Naive thymus-derived CD8-positive, alpha-beta T cell (primary cell): ENCODE measurements at places on chromosomes 11 and 22.

GRCh38 chr11:110897035-110897434 lies 184.8 kb upstream of the ARHGAP20 start:
- H3K27me3 ChIP-seq = peaks cover 3% of the 10 kb centered on the region
- no peaks in the 10 kb centered on the region for H3K36me3 ChIP-seq
- no peaks in the 10 kb centered on the region for H3K4me1 ChIP-seq
- no peak overlapping the region for H3K4me3 ChIP-seq

GRCh38 chr11:82701847-82702520 lies 31.7 kb downstream of the FAM181B start:
- H3K4me3 ChIP-seq = no peak overlapping the region
- no peaks in the 10 kb centered on the region for H3K4me1 ChIP-seq
- no peak overlapping the region for H3K27ac ChIP-seq

DNA sequence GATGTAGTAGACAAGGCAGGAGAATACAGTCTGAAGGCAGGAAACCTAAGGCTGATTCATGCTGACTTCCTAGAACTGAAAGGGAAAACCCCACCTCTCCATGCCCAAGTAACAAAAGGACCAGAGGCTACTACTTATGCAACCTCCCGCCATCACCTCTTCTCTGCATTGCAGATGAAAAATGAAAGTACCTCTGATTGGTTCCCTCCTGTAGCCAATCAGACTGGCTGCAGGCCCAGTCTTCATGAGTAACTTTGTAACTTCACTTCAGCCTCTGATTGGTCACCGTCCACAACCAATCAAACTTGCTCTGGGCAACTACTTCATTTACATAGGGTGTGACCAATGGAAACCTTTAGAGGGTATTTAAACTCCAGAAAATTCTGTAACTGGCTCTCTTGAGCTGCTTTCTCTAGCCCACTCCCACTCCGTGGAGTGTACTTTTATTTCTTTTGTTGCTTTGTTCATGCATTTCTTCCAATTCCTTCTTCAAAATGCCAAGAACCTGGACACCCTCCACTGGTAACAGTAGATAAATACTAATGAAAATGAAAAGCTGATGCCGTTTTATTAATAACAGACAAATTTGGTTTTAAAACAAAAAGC lies 5.2 kb upstream of the MAP6 start:
- no peak overlapping the region for H3K4me3 ChIP-seq
- H3K36me3 ChIP-seq = no peaks in the 10 kb centered on the region
- peaks cover 31% of the 10 kb centered on the region for H3K27me3 ChIP-seq

DNA sequence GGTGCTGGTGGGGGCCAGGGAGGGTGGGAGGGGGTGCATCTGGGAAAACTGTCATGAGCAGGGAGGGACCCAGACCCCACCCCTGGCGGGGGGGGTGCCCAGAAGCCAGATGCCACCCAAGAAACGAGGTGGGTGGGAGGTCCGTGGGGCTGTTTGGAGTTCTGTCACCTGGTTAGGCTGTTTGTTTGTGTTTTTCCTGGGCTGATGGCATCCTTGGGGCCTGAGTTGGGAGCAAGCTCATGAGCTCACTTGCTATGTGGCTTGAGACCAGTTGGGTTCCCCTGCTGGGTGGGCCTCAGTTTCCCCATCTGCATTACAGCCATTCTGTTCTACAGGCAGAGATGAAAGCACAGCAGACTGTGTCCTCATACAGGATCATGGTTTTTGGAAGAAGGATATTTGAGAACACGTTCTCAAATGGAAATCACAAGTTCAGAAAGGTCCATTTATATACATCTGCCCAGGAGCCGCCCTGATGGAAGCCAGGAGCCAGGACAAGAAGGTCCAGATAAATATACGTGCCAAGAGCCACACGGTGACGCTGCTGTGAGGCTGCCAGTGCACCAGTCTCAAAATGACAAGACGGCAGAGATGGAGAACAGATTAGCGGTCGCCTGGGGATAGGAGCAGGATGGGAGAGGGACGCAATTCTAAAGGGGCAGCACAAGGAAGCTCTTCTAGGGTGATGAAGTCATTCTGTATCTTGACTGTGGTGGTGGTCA lies 312.9 kb downstream of the MN1 start:
- H3K27ac ChIP-seq = no peak overlapping the region
- H3K27me3 ChIP-seq = peaks cover 1% of the 10 kb centered on the region
- no peak for DNase-seq
- H3K4me3 ChIP-seq = no peak overlapping the region

GRCh38 chr11:15275141-15275540 lies 160.4 kb downstream of the INSC start:
- no peak overlapping the region for H3K27ac ChIP-seq
- H3K36me3 ChIP-seq = no peaks in the 10 kb centered on the region
- no peaks in the 10 kb centered on the region for H3K4me1 ChIP-seq
- H3K27me3 ChIP-seq = peaks cover 26% of the 10 kb centered on the region
- no peak for DNase-seq
- no peak overlapping the region for H3K4me3 ChIP-seq

GRCh38 chr22:21952586-21953571 lies at the start of gene PPM1F:
TSS of gene PPM1F (minus strand) at chr22:21952848. CDS start at chr22:21946048, 6,800 bp downstream.
- no peaks in the 10 kb centered on the region for H3K36me3 ChIP-seq
- no peaks in the 10 kb centered on the region for H3K27me3 ChIP-seq
- H3K4me3 ChIP-seq = peak within 1 kb of the TSS; percentile 85
- peaks cover 8% of the 10 kb centered on the region for H3K4me1 ChIP-seq

DNA sequence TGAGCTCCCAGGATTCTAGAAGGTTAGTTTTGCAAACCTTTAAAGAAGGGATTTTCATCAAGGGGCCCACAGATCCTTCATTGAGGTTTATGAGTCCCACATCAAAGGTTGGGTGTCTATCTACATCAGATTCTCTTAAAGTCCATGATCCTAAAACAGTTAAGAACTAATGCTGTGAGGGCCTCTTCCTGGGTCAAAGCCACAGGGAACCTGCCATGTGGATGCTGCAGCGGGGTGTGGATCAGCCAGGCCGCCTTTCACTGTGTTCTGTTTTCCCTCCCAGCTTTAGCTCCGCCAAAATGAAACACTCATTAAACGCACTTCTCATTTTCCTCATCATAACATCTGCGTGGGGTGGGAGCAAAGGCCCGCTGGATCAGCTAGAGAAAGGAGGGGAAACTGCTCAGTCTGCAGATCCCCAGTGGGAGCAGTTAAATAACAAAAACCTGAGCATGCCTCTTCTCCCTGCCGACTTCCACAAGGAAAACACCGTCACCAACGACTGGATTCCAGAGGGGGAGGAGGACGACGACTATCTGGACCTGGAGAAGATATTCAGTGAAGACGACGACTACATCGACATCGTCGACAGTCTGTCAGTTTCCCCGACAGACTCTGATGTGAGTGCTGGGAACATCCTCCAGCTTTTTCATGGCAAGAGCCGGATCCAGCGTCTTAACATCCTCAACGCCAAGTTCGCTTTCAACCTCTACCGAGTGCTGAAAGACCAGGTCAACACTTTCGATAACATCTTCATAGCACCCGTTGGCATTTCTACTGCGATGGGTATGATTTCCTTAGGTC lies 5.3 kb downstream of the SERPIND1 start:
- H3K27me3 ChIP-seq = no peaks in the 10 kb centered on the region
- peaks cover 70% of the 10 kb centered on the region for H3K36me3 ChIP-seq
- H3K4me3 ChIP-seq = no peak overlapping the region
- H3K4me1 ChIP-seq = peaks cover 1% of the 10 kb centered on the region
- no peak for DNase-seq

DNA sequence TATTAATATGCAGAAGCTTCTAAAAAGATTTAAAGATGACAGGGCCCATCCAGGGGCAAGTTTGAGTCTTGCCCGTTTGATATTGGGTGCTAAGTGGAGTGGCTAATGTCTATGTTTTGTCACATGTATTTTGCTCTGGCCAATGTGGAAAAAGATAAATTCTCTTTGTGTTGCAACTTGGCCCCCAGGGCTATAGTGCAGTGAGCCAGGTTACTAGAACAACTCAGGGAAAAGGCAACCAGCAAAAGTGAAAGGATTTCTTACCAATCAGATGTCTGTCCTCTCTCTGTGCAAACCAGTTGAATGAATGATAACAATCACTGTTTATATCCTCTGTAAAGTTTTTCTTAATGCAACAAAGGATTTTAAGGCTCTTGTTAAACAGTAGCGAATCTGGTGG lies 4.6 kb upstream of the CLNS1A start:
- no peak overlapping the region for H3K27ac ChIP-seq
- DNase-seq = no peak
- no peaks in the 10 kb centered on the region for H3K27me3 ChIP-seq
- peaks cover 5% of the 10 kb centered on the region for H3K36me3 ChIP-seq

DNA sequence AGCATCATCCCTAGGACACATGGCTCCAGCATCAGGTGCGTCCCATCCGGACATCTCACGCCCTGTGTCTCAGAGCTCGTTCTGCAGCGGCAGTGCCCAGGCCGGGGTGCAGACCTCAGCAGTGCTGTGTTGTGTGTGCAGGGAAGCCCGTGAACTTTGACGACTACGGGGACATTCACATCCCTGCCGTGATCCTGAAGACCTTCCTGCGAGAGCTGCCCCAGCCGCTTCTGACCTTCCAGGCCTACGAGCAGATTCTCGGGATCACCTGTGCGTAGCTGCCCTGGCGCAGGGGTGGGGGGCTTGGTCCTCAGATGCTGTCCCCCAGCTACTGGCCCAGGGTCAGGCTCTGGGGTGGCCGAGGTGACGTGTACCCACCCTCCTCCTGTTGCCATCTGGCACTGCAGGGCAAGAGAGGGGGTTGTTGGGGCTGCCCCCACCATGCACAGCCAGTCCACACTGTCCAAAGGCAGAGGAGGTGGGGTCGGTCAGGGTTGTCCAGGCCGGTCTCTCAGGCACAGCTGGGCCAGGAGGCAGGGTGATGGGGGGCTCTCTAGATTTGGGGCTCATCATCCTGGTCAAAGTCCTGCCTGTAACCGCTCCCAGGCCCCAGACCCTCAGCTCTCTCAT lies 96.5 kb downstream of the ARHGAP8 start:
- no peaks in the 10 kb centered on the region for H3K4me1 ChIP-seq
- H3K36me3 ChIP-seq = no peaks in the 10 kb centered on the region

DNA sequence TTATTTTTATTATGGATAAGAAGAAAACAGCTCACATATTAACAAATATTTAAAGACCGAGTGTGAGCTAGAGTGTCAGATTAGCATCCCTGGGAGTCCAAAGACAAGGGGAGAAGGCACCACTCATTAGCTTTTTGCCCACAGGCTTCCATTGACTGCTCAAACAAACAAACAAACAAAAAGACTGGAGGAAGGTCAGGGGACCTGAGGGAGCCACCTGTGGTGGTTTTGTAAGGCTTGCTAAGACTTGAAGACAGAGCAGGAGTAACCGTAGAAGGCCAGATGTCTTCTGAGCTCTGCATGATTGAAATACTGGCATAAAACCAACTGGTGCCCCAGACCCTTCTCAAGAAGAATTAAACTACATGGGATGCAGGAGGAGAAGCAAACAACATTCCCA lies 395.2 kb upstream of the CNTN5 start:
- no peaks in the 10 kb centered on the region for H3K36me3 ChIP-seq
- H3K27me3 ChIP-seq = no peaks in the 10 kb centered on the region
- no peak for DNase-seq
- no peaks in the 10 kb centered on the region for H3K4me1 ChIP-seq
- no peak overlapping the region for H3K27ac ChIP-seq

DNA sequence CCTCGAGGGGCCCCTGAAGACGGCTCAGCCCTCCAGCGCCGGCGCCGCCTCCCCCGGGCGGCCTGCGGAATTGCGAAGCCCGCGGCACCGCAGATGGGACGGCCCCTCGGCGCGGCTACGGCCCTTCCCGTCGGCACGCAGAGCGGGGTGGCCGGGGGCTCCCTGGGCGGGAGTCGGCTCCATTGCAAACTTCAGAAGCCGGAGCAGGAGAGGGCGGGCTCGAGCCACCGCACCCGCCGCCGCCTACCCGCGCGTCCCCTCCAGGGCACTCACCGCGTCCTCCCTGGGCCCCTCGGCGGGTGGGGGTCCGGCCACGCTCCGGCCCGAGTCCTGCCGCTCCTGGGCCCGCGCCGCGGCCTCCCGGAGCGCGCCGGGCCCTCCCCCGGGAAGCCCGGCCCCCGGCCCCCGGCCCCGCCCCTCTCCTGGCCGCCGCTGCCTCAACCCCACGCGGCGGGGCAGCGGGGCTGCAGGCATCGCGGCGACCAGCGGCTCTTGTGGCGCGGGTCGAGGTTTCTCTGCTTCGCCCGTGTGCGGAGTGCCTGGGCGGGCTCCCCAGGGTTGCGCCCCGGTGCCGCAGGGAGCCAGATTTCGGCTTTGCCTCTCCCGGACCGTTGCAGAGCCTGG lies at the start of gene PACSIN3:
Gene PACSIN3, minus strand, starts transcription at position 359 of the 624 bp plus-strand sequence. CDS start 3,707 bp downstream, outside the sequence.
- H3K27me3 ChIP-seq = peaks cover 23% of the 10 kb centered on the region
- H3K36me3 ChIP-seq = no peaks in the 10 kb centered on the region
- DNase-seq = no peak
- H3K4me1 ChIP-seq = peaks cover 6% of the 10 kb centered on the region

DNA sequence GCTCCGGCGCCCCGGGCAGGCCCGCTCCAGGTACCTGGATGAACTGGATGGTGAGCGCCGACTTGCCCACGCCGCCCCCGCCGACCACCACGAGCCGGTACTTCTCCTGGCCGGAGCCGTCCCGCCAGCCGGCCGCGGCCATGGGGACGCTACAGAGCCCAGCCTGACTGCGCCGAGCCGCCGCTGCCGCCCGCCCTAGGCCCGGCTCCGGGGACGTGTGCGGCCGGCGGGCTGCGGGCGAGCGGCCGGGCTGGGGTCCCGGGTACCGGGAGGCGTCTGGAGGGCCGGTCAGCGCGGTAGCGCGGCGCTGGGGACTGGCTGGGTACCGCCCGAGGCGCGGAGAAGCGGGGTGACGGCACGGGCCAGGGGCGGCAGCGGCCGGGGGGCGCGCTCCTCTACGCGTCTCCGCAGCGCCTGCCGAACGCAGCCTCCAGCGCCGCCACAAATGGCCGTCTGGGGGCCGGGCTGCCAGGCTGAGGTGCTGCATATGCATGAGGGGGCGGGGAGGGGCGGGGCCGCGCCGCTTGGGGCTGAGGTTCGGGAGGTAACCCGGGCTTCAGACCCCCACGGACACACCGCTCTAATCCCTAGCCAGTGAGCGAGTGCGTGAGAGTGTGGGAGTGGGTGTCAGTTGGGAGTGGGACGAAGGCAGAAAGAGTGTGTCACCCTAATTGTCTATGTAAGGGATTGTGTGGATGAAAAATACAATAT lies at the start of gene RRAS2:
Gene RRAS2, minus strand, starts transcription at position 455 of the 711 bp plus-strand sequence. Its CDS starts 313 bp downstream, at position 142.
- H3K27ac ChIP-seq = peak within 1 kb of the TSS; percentile 92
- peaks cover 42% of the 10 kb centered on the region for H3K4me1 ChIP-seq
- peak within 1 kb of the TSS; percentile 87 for H3K4me3 ChIP-seq
- H3K36me3 ChIP-seq = no peaks in the 10 kb centered on the region

GRCh38 chr11:8252388-8252787 lies 11.3 kb downstream of the LMO1 start:
- no peak for DNase-seq
- peaks cover 7% of the 10 kb centered on the region for H3K27me3 ChIP-seq
- no peaks in the 10 kb centered on the region for H3K4me1 ChIP-seq
- no peak overlapping the region for H3K4me3 ChIP-seq

- H3K4me1 ChIP-seq = peaks cover 80% of the 10 kb centered on the region
- peak overlapping the region; percentile 97 for H3K27ac ChIP-seq
- H3K4me3 ChIP-seq = peak overlapping the region; percentile 56
- peaks cover 62% of the 10 kb centered on the region for H3K36me3 ChIP-seq
Observed at GRCh38 chr22:20522134-20523004, 15.0 kb downstream of the MED15 start.

DNA sequence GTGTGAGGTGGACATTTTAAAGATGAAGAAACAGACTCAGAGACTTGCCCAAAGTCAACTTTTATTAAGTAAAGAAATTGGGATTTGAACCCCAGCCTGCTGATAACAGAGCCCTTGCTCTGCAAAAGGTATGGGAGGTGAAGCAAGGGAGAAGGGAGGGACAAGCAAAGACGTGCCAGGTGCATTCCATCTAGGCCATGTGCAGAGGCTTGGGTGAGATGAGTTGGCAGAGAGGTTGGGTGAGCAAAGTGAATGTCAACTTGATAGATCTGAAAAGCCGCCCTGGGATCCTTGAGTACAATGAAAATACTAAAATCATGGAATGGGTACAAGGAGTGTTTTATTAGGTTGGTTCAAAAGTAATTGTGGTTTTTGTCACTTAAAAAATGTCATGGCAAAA lies 341.3 kb downstream of the CADM1 start:
- no peaks in the 10 kb centered on the region for H3K4me1 ChIP-seq
- H3K27ac ChIP-seq = no peak overlapping the region
- peaks cover 24% of the 10 kb centered on the region for H3K27me3 ChIP-seq
- no peak for DNase-seq
